ENCODE measurements at places on chromosomes 4 and X.

DNA sequence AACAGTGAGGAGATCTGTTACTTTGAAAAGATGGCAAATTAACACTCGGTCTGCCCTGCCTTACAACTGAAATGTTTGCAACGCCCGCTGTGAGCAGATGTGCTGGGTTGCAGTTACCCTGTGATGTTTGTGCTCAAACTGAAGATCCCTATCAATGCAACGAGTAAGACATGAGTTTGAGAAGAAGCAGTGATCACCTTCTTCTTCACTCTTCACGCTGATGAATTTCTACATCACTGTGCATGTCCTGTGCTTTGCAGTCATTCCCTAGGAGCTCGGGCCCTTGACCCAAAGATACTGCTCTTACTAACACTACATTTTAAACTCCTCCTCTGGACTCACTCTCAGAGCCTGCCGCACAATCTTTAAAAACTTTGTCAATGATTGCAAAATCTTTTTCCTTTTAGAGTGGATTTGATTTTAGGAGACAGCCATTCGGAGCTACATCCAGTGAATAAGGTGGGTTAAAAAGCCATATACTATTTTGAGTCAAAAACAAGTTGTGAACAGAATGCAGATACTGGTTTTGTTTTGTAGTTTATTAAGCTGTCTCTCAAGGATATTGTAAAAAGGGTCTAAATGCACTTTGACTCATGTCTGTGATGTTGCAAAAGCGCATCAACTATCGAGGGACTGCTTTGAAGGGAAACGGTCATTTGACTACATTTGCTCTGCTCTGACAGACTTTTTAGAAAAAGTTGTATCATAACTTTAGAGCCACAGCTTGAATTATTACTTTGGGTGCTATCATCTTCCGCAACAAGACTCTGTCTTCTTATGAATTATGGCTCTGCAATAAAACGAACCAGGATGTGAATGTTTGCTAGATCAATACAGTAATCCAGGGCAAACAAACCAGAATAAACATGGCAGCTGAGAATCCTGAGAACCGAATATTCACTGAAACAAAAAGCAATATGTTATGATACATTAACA is 5.7 kb upstream of the RHOH start:
- DNase-seq, result no peak

GRCh38 chr4:16852644-16853043 is 45.8 kb downstream of the LDB2 start:
- no peak for DNase-seq

DNA sequence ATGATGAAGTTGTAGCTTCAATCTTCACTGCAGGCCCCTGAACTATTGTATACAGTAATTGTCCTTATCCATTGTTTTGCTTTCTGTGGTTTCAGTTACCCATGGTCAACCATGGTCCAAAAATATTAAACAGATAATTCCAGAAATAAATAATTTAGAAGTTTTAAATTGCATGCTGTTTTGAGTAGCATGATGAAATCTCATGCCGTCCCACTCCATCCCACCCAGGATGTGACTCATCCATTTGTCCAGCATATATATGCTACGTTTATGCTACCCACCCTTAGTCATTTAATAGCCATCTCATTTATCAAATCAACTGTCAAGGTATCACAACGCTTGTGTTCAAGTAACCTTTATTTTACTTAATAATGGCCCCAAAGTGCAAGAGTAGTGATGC is 34.5 kb downstream of the IQCM start:
- no peak for DNase-seq

GRCh38 chr4:87882321-87882720 is 49.6 kb downstream of the MEPE start:
- no peak for DNase-seq

- no peak for DNase-seq
Observed at GRCh38 chr4:152634110-152634760, 45.6 kb downstream of the TMEM154 start.

DNA sequence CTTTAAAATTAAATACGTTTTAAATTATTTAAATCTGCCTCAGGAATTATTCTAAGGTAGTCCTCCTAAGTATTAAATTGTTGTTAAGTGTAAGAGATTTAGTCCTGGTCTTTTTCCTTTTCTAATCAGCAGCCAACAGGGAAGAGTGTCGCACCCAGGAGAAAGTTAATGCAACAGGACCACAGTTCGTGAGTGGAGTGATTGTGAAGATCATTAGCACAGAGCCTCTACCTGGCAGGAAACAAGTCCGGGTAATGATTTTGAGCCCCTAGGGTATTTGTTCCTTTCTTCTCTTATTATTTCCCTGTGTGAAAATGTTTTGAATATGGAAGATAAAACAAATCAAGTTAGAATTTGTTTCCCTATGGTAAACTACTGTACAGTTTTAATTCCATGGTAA is 13.4 kb downstream of the LARP7 start:
- DNase-seq, result no peak

GRCh38 chr4:147955827-147956558 is 224.1 kb downstream of the ARHGAP10 start:
- no peak for DNase-seq

GRCh38 chr4:139085141-139085540 is 69.6 kb downstream of the NOCT start:
- DNase-seq, result peak; percentile 23

- DNase-seq, result no peak
Observed at GRCh38 chrX:23478056-23478455, 143.4 kb downstream of the PTCHD1 start.

DNA sequence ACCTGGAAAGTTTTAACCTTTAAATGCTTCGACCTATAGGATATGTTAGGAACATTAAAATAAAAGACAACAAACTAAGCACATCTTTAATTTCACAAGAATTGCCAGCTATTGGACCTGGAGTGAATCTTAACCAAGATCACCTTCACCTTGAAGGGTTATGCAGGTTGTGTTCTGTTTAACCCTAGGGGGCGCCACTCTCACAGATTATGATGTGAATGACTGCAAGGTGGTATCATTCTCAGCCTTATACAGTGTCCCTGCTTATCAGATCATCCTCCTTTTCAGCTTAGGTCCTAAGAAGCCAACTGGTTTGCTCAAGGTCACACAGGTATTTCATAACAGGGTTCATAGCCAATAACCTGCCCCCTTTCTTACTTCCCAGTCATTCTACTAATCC is 23.5 kb downstream of the INTS6L start:
- no peak for DNase-seq

DNA sequence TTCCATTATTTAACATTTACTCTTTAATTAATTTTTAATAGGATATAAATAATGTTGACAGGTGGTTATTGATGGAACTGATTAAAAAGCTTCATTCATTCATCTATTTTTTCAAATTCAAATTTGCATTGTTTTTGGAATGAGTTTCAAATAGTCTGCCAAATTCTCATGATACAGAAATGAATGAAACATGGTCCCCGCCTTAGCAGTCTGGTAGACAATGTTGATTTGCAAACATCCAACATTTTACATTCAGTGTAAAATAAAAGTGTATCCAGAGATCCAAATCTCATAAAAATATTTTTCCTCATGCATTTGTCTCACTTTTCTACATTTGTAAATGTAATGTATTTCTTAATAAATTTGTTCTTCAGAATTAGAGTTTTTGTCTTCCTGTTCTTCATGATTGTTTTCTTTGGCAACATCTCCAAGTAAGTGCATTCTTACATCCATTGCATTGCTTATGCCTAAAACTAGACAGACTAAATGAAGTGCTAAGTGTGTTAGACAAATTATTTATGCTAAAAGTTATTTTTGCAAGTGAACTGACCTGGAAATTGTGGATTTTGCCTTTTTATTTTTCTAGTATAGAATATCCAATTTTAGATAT is 142.3 kb downstream of the PCDH18 start:
- no peak for DNase-seq

- DNase-seq, result no peak
Observed at GRCh38 chr4:96326846-96327245, 487.0 kb downstream of the PDHA2 start.

- no peak for DNase-seq
Observed at GRCh38 chrX:149248073-149248625, 257.0 kb downstream of the IDS start.

- peak; percentile 61 for DNase-seq
Observed at GRCh38 chr4:36243355-36244256, 708 bp downstream of the ARAP2 start.

DNA sequence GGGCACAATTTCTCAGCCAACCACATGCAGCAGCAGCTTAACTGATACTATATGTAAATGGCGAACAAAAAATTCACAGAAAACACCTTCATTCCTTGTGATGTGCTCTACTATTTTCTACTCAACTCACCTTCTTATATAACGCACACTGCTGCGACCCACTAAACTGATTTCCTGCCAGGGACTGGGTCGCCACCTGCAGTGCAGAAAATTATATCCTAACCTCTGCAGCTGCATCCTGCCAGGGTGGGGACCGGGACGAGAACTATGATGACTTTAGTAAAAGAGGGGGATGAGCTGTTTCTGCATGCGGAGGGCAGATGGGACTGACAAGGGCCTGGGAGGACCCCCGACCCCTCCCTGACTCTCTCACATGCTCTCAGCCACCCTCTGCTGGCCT is 27.4 kb downstream of the ABLIM2 start:
- DNase-seq, result no peak

DNA sequence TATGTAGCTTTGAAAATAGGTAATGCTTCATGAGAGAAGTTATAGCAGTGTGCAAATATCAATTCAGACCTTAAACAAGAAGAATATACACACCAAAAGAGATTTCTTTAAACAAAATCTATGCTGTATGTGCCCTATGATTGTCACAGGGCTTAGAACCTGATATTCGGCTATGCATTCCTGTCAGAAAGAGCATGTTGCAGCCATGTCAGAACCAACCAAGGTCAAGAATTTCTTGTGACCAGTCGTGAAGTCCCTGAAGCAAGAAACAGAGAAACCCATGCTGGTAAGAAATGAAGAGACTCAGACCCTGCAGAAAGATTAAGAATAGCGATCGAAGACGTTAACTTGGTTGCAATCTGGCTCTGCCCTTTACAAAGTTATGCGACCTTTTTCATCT is 210.3 kb upstream of the SPIN4 start:
- no peak for DNase-seq

DNA sequence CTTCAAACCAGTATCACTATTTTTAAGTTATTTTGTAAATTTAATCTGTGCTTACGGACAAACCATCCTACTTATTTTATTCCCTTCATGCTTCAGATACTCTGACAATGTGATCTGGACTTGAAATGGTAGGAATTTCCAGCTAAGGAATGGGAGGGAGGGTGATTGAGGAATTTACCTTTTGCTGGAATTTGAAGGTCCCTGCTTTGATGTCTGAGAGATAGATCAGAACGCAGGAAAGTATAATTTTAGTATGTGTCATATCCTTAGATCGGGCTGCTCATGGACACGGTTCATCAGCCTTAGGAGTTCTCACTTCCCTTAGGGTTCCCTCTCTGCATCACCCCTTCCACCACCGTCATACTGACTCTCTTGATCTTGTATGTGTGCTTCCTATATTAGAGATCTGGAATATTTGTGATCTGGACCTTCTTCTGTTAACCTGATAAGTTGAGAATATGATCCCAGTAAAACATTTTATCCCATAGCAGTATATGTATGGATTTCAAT is 16.8 kb downstream of the OCRL start:
- DNase-seq, result no peak

DNA sequence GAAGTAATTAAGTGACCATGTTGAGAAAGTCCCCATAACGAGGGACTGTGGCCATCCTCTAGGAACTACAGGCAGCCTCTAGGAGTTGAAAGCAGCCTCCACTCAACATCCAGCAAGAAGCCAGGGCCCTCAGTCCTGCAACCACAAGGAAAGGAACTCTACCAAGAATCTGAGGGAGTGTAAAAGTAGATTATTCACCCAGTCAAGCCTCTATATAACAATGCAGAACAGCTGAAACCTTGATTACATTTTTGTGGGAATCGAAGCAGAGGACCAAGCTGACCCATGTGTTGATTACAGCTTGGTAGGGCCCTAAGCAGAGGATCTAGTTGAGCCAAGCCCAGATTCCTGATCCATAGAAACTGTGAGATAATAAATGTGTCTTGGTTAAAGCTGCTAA is 17.1 kb downstream of the RPS6KA6 start:
- DNase-seq, result no peak

DNA sequence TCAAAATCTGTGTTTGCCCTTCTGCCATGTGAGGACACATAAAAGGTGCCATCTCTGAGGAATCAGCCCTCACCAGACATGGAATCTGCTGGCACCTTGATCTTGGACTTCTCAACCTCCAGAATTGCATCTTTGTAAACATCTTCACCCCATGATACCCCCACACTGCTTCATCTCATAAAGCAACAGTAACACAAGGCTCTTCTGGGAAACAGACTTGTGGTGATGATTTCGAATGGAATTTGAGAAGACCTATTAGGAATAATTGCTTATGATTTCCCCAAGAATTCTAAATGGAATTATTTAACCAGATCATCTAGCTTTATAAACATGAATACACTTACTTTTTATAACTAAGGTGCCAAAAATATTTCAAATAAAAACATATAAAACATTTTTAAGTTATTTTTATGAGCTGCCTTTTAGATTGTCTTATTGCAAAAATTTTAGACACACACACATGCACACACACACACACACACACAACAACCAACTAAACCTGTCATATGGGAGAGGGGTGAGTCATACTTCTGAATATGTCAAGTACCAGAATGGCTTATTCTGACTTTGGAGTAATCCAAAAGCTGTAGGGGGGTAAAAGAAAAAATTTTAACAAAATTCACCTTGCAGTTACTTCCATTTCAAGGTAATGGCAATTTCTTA is 82.0 kb downstream of the USP46 start:
- DNase-seq, result no peak

GRCh38 chrX:13520351-13520750 is 49.0 kb upstream of the EGFL6 start:
- DNase-seq, result no peak

DNA sequence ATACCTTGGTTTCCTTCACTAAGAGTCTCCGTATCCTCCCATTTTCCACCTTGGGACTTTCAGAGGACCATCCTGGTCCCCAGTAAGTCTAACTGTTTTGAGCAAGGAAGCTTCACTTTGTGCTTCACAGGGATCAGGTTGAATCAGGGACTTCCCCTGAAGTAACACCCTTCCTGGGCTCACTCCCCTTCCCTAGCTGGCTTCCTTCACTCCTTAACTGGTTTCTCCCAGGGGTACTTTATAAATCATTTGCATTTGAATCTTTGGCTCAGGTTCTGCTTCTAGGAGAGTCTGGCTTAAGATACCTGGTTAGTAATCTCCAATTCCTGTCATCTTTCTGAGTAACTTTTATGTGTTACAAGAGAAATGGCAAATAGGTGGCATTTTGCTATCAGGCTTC is 24.5 kb upstream of the GRIA2 start:
- DNase-seq, result no peak

- no peak for DNase-seq
Observed at GRCh38 chr4:173990869-173991210, 292.6 kb downstream of the FBXO8 start.

GRCh38 chr4:158821228-158821971 is 52.6 kb downstream of the FNIP2 start:
- DNase-seq, result no peak

DNA sequence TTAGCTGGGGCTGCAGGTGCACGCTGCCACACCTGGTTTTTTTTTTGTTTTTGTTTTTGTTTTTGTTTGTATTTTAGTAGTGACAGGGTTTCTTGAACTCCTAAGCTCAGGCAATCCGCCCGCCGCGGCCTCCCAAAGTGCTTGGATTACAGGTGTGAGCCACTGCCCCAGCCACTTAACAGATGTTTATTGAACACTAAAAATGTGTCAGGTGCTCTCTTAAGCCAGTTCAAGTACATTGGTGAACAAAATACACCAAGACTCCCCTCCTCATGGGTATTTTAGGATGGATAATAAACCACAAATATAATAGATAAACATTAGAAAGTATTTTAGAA is 69.9 kb downstream of the TRAPPC11 start:
- DNase-seq, result no peak

Data from Kasumi-1 (cell line).